ENCODE measurements at places on chromosomes 11 and 22. TPM values are rescaled to one million over a fixed set of nuclear protein-coding genes. Genes with fewer than 3 reads are reported as not detected.

Gene RABL2B
- 19.4 TPM for total RNA-seq

Gene MMP8
- total RNA-seq = 11.7 TPM

Gene ACRV1
- total RNA-seq = not detected

Gene TMEM223
- total RNA-seq = 14.5 TPM

Gene GPR83
- total RNA-seq = not detected

Gene UPK3A
- not detected for total RNA-seq

Data from subcutaneous adipose tissue (tissue), 4 donors.